ENCODE measurements at places on chromosomes 16 and 17.

- no peak for DNase-seq
Measured at GRCh38 chr16:52128361-52128760, 418.6 kb downstream of the TOX3 start.

DNA sequence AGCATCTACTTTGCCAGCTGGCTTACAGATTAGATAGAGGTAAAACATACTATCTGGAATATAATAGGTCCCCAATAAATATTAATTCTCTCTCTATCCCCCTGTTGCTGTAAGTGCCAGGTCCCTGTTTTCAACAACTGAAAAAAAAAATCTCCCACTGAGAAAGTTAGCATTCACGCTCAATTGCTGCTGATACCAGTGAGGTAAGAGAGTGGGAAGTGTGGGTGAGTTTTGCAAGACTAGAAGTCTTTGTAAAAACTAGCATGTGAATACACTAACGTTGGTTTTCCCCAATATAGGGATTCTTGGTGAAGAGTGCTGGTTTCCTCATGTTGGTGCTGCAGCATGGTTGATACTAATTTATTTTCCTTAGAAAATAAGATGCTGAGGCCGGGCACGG, 11.7 kb upstream of the TAOK1 start:
- DNase-seq, result no peak

DNA sequence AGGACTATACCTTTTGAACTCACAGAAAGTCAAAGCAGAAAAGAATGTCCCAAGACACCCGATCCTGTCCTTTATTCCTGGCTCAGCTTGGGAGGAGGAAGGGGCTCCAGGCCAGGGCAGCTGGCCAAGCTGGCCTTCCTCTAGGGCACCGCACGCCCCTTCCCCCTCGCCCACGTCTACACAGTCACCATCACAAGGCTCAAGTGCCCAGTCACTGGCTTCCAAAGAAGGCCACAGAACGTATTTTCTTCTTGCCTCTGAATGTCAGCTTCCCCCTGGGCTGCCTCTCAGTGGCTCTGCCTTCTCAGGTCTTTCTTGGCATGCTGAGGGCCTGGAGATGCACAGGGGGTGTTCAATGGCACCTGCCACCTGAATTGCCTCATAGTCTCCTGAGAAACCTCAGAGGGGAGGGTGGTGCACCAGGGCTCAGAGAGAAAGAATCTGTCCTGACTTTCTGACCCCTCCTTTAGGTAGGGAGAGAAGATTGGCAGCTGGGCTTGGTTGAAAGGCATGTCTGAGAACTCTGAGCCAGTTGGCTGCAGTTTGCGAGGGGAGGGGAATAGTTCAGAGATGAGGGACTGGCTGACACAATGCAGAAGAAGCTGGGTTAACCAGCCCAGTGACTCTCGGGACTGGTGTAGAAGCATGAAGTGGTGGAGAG, 2.1 kb downstream of the DHRS11 start:
- no peak for DNase-seq

DNA sequence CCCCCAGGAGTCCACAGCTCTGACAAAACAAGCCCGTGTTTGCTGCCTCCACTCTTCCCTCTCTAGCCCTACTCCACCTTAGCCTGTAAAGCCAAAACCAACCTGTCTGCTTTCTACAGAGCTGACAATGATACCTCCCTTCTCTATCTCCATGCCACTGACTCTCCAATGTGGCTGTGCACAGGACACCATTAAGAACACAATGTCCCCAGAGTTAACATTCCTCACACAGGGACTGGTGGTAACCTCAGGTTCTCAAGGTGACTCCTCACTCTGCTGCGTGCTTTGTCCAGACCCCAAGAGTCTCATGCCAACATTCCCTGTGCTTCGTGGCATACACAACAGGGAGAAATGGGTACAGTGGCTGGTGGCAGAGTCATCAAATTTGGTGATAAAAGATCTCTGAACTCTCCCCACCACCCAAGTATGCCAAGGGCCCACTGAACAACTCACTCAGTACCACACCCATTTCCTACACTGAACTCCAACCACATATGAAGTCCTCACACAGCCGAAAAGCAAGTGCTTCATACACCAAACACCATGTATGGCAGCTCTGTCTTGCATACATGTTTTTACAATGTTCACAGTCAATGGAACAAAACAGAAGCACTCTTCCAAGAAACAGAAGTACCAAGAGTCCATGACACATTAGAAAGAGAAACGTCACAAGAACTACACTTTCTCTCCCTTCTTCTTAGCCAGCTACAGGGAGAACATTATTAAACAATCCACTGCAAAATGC, 21.1 kb downstream of the CSNK2A2 start:
- no peak for DNase-seq

DNA sequence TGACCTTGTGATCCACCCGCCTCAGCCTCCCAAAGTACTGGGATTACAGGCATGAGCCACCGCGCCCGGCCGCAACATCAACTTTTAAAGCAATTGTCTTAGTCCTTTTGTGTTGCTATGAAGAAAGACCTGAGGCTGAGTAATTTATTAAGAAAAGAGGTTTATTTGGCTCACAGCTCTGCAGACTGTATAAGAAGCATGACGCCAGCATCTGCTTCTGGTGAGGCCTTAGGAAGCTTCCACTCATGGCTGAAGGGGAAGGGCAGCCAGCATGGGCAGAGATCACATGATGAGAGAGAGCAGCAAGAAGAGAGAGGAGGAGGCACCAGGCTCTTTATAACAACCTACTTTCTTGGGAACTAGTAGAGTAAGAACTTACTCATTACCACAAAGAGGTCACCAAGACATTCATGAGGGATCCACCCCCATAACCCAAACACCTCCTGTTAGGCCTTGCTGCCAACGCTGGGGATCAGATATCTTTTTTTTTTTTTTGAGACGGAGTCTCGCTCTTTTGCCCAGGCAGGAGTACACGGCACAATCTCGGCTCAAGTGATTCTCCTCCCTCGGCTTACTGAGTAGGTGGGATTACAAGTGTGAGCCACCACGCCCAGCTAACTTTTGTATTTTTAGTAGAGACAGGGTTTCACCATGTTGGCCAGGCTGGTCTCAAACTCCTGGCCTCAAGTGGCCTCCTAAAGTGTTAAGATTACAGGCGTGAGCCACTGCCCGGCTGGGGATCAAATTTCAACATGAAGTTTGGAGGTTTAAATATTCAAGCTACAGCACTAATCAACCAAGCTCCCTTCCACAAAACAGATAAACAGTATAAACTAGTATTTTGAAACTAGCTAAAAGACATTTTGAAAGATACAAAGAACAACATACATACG, 21.4 kb upstream of the GPT2 start:
- no peak for DNase-seq

- DNase-seq, result no peak
Measured at GRCh38 chr17:64038331-64039105, 18.1 kb upstream of the ICAM2 start.

DNA sequence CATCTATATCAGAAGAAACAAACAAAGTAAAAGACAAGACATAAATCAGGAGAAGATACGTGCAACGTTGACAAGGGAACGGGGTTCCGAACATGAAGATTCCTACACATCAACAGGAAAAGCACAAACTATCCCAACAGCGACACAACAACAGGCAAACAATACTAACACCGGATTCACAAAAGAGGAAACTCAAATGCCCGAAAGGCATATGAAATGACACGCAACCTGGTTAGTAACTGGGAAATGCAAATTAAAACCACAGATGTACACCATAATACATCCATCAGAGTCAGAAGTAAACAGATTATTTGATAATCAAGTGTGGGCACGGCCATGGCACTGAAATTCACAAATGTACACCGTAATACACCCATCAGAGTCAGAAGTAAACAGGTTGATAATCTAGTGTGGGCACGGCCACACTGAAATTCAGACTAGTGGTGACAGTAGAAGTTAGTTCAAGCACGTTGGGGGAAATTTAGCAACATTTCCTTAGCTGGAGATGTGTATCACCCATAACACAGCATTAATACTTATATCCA, 171.9 kb upstream of the RPH3AL start:
- no peak for DNase-seq

GRCh38 chr16:58235663-58236062, 37.8 kb upstream of the CSNK2A2 start:
- no peak for DNase-seq

DNA sequence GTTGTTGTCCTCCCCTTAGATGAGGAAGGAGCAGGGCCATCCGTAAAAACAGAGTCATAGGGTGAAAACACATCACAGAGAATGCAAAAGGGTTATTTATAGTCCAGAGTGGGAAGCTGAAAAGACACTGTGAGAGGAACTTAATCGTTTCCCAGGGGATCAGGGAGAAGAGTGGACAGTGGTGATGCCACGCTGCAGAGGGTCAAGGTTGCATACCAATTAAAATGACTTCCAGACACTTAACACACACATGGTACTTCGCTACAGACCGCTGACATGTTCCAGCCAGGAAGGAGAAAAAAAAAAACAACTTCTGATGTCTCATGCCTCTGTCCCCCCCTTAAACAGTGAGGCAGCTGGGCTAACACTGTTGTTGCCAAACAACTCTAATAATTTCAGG, 713.8 kb upstream of the RBFOX1 start:
- no peak for DNase-seq

GRCh38 chr17:17535957-17536356, 39.8 kb upstream of the RASD1 start:
- no peak for DNase-seq

DNA sequence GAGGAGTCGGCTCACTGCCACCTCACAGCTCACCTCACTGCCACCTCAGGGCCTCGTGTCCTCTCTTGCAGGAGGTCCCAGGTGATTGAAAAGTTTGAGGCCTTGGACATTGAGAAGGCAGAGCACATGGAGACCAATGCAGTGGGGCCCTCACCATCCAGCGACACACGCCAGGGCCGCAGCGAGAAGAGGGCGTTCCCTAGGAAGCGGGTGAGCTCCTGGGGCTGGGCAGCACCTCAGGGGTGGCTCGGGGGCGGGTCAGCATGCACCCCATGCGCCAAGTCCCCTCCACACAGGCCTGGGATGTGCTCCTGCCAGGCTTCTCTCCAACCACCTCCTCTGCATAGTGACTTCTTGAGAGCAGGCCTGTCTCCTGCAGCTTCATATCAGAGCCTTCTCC, 63.6 kb downstream of the PLD6 start:
- DNase-seq, result no peak

GRCh38 chr16:88886420-88886844, 20.0 kb upstream of the PABPN1L start:
- DNase-seq, result no peak

GRCh38 chr17:68398691-68399637, 58.3 kb downstream of the WIPI1 start:
- DNase-seq, result peak; percentile 76

DNA sequence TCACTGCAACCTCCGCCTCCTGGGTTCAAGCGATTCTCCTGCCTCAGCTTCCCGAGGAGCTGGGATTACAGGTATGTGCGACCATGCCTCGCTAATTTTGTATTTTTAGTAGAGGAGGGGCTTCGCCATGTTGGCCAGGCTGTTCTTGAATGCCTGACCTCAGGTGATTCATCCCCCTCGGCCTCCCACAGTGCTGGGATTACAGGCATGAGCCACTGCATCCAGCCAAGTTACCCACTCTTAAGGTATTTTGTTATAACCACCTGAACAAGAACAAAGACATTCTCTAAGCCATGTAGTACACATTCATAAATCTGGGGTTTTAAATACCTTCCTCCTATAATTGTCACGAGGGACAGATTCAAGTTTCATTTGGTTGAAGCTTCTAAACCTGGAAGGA, 12.3 kb upstream of the TMEM170A start:
- no peak for DNase-seq

DNA sequence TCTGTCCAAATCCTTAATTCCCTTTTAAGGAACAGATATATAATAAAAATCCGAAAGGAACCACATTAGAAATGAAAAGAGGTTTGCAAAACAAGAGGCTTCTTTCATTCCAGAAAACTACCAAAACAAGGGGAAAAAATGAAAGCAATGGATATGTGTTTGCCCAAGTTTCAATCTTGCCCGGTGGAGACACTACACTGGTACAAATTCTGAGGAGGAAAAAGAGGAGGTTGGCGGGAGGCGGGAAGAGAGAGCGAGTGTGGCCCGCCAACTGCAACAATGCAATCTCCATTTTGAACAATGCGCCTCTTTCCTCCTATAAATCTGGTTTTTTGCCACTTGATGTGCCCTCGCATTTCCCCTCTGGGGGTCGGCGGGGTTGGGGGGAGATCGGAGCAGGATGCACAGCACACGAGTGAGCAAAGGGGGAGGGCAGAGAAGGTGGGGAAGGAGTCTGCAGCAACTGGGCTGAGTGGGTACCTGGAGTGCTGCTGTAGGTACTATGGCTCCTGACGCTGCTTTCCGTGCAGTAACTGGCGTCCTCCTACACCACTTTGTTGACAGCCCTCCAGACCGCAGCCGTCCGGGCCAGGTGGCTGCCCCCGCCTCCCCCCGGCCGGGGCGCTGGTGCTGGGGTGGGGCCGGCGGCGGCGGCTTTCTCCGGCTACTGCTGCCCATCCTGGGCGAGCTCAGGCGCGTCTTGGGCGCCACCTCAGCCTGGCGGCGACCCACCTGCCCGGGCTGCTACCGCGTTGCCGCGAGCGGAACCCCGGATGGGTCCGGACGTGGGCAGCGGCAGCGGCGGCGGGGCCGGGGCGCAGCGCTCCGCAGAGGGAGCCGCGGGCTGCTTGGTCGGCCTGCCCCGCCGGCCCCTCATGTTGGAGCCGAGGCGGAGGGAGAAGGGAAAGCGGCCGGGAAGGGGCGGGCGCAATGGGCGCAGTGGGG, 93.8 kb upstream of the PLEKHM1 start:
- peak; percentile 37 for DNase-seq
